ENCODE measurements at places on chromosomes 12 and 14. TPM values are rescaled to one million over a fixed set of nuclear protein-coding genes. Genes with fewer than 3 reads are reported as not detected.

- no peak for DNase-seq
Measured at GRCh38 chr12:59191372-59191771, 271.1 kb upstream of the LRIG3 start.

The OR4K14 gene
- total RNA-seq: not detected

- DNase-seq: no peak
Measured at GRCh38 chr14:54877703-54878021, 25.0 kb downstream of the GCH1 start.

DNA sequence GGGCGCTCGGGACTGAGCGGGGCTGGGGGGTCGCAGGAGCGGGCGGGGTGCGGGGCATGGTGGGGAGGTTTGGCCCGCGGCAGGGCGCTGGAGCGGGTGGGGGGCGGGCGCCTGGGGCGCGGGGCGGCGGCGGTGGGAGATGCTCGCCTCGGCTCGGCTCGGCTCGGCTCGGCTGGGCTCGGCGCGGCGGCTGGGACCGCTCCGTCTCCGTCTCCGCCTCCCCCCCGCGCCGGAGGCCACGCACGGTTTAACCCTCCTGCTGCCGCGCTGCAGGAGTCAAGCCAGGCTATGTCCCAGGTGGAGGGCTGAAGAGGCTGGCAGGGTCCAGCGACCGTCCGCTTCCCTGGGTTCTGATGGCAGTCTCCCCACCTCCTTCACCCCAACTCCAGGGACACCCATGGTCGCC is at the start of gene PIANP:
PIANP (minus strand) TSS at position 170 of the 406 bp plus-strand sequence. CDS start 2,754 bp downstream, outside the sequence.
- peak; percentile 26 for DNase-seq

The CDKN1B gene
- 130 TPM for total RNA-seq

- no peak for DNase-seq
Measured at GRCh38 chr12:96218989-96219678, 25.0 kb downstream of the ELK3 start.

The YEATS4 gene
- total RNA-seq: 20.3 TPM

DNA sequence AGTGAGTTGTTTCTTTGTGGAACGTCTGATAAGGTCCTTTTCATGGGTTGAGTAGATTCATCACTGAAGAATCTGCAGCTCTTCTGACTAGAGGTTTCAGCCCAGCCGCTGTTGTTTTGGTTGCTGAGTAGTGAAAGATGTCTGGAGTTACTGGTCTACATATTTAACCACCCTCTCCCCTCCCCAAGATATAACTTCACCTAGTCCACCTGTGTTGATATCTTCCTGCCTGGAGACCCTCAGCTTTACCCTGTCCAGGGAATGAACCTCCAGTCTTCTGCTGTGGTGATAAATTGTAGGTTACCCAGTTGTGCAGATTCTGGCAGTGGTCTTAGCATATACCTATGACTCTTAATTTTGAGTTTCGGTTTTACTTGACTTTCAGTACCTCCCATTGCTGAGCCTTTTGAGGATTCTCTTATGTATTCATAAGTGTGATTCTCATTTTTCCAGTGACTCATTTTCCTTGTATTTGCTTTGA is 62.9 kb downstream of the CCDC91 start:
- no peak for DNase-seq

DNA sequence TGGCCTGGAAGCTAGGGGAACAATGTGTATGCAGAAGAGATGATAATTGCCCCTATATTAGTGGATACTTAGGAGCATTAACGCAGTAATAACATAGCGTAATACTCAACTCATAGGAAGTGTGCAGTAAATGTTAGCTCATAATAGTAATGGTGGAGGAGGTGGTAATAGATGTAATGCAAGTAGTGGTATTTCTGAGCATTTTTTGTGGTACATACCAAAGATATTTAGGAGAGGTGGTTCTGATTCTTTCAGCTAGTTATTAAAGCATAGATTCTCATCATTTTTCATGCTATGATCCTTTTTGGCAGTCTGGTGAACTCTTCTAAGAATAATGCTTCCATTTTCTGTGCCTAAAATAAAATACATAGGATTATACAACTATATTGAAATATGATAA is 233.1 kb downstream of the PTPRO start:
- no peak for DNase-seq

- DNase-seq: no peak
Measured at GRCh38 chr14:80390906-80391305, 179.6 kb upstream of the DIO2 start.

The PMCH gene
- total RNA-seq: not detected

The TAS2R14 gene
- 3.6 TPM for total RNA-seq

GRCh38 chr12:60333461-60333860 is 737.6 kb downstream of the SLC16A7 start:
- no peak for DNase-seq

DNA sequence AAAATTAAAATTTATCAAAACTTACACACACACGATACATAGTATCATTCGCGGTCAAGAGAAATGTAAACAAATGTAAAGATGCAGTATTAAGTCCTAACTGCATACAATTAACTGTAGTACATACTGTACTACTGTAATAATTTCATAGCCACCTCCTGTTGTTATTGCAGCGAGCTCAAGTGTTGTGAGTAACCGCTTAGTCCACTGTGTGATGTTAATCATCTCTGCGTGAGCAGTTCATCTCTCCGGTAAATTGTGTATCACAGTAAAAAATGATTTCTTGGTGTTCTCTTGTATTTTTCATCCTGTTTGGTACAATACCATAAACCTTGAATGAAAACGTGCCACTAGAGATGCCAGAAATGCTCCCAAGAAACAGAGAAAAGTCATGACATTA is 6.5 kb downstream of the EPS8 start:
- no peak for DNase-seq

GRCh38 chr12:119601877-119602733 is 8.5 kb downstream of the TMEM233 start:
- DNase-seq: no peak

DNA sequence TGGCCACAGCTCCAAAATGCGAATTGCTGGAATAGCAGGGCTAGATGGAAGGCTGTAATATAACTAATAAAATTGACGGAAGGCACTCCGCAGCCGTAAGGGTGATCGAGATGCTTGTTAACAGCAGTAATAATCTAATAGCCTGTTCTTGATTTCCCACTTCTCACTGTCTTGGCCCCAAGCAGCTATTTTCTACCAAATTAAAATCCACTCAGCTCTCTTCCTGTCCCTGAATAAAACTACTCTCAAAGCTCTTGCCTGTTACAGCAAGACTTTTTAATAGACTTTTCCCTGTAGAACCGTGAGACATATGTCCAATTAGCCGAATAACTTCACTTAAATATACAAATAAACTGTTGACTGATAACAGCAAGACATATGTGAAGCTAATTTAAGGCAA is 38.0 kb downstream of the ADCK1 start:
- DNase-seq: no peak

The XPOT gene
- total RNA-seq: 39.8 TPM

GRCh38 chr14:70888681-70889175 is 18.5 kb upstream of the PCNX1 start:
- DNase-seq: no peak

The MYRFL gene
- total RNA-seq: not detected

The LTB4R2 gene
- 40.5 TPM for total RNA-seq

DNA sequence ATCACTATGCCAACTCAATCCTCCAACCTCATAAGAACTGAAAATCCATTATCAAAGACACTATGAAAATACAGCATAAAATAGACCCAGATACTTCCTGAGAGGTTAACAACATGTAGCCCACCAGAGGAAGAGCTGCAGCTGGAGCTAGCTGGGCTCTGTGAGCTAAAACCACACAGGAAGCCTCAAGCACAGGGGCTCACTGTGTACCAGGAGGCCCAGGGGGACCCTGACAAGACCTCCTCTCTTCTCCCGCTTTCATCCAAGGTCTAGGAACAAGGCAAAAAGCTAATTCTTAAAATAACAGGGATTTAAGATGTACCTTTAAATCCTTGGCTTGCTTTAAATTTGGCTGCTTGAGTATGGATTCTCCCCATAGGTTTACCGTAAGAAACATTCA is 53.6 kb downstream of the EIF2S3B start:
- DNase-seq: no peak

DNA sequence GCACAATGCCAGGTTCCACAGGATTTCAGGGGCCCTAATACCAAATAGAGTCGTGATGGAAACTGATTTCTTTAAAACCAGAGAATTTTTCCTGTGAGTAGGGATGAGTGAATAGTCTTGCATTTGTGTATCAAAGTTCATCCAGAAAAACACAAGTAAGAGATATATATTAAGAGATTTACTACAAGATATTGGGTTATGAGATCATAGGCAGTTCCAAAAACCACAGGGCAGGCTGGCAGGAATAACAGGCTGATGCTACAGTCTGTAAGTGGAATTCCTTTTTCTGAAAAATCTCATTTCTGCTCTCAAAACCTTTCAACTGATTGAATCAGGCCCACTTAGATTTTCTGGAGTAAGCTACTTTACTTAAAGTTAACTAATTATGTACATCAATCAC is 1756.2 kb upstream of the SEL1L start:
- DNase-seq: no peak

The PLEKHH1 gene
- not detected for total RNA-seq

- DNase-seq: no peak
Measured at GRCh38 chr12:54431911-54432814, 13.1 kb upstream of the ITGA5 start.

Measured in natural killer cell (primary cell).